ENCODE measurements at places on chromosomes 16 and 17. TPM values are rescaled to one million over a fixed set of nuclear protein-coding genes. Genes with fewer than 3 reads are reported as not detected.

DNA sequence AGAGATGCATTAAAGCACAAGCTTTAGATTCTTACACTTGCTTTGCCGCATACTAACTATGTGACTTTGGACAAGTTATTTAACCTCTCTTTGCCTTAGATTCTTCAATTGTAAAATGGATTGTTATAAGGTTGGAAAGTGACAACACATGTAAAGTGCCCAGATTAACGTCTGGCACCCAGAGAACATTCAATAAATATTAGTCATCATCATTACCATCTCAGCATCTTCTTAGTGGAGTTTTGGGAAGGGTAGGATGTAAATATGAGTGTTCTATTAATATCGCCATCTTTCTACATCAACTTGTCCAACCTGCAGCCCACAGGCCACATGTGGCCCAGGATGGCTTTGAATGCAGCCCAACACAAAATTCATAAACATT lies 27.4 kb upstream of the FAM20A start:
- no peak for DNase-seq

The ASPSCR1 gene
- total RNA-seq: 27.4 TPM

The ENO3 gene
- total RNA-seq: 1.1 TPM

The RNFT1 gene
- total RNA-seq: 27.1 TPM

GRCh38 chr16:50610331-50611262 lies 62.4 kb downstream of the NKD1 start:
- DNase-seq: no peak

DNA sequence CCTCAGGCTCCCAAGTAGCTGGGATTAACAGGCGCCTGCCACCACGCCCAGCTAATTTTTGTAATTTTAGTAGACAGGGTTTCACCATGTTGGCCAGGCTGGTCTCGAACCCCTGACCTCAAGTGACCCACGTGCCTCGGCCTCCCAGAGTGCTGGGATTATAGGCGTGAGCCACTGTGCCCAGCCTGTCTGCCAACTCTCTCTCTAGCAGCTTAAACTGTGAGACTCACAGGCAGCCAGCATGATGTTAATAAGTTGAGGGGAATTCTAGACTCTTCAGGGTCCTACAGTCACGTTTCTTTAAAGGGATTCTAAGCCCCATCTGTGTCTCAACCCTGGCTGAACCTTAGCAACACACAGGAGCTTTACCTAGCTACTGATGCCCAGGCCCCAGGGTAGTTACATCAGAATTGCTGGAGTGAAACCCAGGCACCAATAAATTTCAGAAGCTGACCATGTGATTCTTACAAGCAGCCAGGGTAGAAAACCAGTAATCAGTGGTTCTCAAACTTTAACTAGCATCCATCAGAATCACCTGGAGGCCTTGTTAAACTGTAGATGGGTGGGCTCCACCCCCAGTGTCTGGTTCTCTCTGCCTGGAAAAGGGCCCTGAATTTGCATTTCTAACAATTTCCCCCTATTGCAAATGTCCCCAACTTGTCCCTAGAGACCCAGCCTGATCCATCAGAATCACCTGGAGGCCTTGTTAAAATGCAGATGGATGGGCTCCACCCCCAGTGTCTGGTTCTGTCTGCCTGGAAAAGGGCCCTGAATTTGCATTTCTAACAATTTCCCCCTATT lies 30.7 kb downstream of the GPRC5B start:
- no peak for DNase-seq

The CSH1 gene
- total RNA-seq: not detected

DNA sequence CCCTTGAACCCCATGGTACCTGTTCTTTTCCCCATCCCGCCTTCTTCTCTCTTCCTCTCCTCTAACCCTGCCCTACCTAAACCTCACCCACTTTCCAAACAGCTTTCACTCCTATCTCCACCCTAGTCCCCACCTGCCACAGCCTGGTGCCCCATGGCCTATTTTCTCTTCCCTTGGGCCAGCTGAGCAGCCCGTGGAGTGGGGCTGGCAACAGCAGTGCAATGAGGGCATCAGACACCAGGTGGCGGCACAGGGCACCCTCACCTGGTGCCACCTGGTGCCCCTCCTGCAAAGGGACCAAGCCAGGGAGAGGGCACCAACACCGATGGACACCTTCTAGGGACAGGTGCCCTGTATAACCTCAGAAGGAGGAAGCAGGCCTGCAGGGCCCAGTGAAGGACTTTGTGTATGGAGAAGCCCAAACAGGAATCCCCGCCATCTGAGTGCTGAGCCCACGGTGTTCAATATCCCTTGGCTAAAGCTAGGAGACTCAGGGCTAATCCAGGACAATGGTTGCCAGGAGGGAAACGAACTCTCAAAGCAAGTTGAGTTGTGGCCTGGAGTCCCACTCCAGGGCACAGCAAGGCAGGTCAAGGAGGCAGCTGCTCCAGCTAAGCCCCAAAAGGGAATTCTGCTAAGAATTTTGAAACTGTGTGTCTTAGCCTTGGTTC lies 4.0 kb upstream of the ABCC3 start:
- DNase-seq: peak; percentile 44

DNA sequence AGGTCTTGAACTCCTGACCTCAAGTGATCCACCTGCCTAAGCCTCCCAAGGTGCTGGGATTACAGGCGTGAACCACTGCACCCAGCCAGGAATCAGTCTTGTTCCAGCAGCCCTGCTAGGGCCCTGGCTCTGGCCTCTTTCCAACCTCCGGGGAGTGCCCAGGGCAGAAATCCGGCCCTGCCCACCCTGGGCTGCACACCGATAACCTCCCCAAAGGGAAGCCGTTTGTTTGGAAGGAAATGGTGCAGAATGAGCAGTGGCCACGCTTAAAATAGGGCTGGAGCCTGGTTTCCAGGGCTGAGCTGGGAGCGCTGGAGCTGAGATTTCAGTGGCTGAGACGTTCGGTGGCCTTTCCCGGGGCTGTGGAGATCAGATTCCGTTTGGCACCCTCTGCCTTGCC lies 17.8 kb upstream of the EMP2 start:
- no peak for DNase-seq

The ABCC1 gene
- 11.3 TPM for total RNA-seq

The GJD3 gene
- not detected for total RNA-seq

GRCh38 chr16:28596840-28597691 lies at the start of gene SULT1A2:
SULT1A2 (minus strand) TSS chr16:28597050; CDS start chr16:28595930, 1,120 bp downstream.
- peak; percentile 21 for DNase-seq

- DNase-seq: no peak
Observed at GRCh38 chr17:32318071-32318470, 23.9 kb downstream of the C17orf75 start.
